GM20000 (cell line): ENCODE measurements at places on chromosomes 5 and 9.
A peak's percentile ranks its signal among the peaks of the same experiment; 100 is the strongest.

DNA sequence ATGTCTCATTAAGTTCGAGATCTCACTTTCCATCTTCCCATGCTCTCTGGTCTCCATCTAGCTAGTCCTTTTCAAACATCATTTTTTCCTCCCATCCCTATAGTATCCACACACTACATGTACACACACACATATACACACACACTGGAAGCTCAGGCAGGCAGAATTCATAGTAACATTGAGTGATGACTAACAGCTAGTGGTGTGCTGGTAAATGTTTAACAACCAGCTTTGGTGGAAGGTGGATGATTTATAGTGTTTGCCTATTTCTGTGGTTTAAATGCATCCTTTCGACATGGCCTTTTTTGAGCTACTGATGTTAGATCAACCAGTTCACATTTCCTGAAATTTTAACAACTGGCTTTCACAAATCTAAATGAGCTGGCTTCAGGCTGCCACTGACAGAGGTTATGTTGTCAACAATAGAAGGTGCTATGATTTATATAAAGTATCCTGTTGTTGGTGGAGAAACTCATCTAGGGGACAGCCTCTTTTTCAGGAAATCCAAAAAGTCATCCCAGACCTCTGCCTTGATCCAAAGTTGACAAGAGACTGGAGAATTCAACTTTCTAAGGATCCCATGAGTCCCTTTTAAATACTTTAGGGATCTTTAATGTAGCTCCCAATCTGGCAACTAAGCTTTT, 117.8 kb downstream of the CCDC192 start:
- DNase-seq: no peak

DNA sequence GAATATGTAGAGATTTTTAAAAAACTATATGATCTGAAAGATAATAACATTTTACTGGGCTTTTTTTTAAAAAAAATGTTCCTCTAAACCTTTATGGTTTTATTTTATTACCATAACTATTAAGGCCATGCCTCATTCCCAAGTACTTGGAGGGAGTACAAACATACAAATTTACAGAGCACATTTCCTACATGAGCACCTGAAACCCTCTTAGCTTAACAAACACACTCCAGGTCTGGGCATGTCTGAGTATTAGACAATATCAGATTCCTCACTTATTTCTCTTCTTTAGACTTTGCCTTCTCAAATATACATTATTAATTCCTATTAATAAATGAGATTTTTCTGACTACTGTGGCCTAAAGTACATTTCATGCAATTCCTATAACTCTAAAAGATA, 319.2 kb downstream of the SLCO4C1 start:
- no peak for DNase-seq

GRCh38 chr9:114662081-114662989, 4.7 kb upstream of the TEX53 start:
- peak; percentile 73 for DNase-seq

DNA sequence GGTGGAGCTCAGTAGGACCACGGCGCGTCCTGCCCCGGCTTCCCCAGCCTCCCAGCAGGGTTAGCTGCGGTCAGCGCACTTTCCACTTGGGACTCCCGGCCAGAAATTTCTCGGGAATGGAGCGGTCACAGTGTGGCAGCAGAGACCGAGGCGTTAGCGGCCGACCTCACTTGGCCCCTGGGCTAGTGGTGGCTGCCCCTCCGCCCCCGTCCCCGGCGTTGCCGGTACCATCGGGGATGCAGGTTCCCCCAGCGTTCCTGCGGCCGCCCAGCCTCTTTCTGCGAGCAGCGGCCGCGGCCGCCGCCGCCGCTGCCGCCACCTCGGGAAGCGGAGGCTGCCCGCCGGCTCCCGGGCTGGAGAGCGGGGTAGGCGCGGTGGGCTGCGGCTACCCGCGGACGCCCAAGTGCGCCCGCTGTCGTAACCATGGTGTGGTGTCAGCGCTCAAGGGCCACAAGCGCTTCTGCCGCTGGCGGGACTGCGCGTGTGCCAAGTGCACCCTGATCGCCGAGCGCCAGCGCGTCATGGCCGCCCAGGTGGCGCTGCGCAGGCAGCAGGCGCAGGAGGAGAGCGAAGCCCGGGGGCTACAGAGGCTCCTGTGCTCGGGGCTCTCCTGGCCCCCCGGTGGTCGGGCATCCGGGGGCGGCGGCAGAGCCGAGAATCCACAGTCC, 460 bp downstream of the DMRTA1 start:
- peak; percentile 36 for DNase-seq

- no peak for DNase-seq
These were observed 14.1 kb downstream of the TDRD7 start for GRCh38 chr9:97425973-97426336.

- DNase-seq: no peak
These were observed 68.4 kb downstream of the CAST start for GRCh38 chr5:96730586-96730985.

DNA sequence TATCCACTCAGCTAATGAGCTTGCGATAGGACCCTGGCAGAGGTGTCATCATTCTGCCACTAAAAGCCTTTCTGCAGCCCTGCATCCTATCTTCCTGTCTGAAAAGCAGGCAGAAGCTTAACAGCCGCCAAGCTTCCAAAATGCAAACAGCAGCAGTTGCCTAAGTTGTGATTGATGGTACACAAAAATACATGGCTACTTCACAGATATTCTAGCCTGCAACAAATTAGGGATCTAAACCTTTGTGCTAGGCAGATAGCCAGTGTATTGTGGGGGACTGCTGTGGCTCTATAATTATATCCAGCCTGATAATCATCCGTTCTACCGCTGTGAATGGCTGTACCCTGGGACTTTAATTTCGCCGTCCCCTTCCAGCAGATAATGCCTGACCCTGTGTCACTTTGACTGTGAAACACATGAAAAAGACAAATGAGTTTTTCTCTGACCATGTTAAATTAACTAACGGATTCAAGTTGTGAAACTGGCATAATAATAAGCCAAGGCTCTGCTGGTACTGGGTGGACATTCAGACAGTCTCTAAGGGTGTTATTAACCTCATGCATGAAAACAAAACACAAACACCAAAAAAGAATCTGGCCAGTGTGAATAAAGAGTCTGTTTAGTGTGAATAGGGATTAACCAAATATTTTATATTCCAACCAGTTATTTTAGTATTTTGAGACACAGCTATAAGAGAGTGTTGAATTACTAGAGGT, 45.9 kb downstream of the SEMA6A start:
- no peak for DNase-seq

- DNase-seq: no peak
These were observed 343.4 kb downstream of the CDK5RAP2 start for GRCh38 chr9:120236596-120236995.

- no peak for DNase-seq
These were observed 91.6 kb upstream of the LMX1B start for GRCh38 chr9:126521976-126522590.

GRCh38 chr5:72252574-72253155, 67.4 kb downstream of the MRPS27 start:
- no peak for DNase-seq

- DNase-seq: no peak
These were observed 1403.0 kb upstream of the C9orf72 start for GRCh38 chr9:28976250-28976649.

DNA sequence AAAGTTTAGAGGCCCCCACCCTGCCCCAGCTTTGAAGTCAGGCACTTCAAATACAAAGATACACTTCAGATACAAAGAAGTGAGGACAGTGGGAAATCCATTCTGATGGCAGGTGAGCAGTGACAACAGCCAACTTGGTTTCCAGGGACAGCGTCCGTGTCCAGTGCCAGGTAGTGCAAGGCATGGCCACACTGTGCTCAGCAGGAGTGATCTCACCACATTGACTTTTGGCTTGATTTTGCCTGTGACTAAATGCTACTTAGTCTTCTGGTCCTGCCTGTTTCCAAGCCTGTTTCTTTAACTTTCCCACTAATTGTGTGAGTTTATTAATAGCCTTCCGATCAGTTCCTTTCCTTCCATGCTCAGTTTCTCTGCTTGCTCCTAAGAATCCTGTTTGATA, 72.6 kb upstream of the PALM2AKAP2 start:
- DNase-seq: no peak

DNA sequence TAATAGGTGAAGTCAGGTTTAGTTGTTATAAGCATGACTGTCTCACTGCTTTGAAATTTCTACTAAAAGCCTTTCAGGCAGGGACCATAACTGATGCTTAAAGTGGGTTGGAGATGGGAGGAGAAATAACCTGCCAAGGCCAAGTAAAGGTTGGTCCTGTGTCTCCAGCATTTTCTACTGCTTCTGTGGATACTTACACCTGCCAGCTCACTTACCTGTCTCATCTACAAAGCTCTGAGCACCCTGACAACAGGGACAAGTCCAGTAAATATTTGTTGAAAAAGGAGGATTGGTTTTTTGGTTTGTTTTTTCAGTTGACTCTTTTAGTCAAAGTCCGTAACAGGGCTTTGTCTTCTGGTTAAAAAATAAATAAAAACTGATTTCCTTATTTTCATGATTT, 38.6 kb downstream of the GRAMD2B start:
- DNase-seq: no peak

DNA sequence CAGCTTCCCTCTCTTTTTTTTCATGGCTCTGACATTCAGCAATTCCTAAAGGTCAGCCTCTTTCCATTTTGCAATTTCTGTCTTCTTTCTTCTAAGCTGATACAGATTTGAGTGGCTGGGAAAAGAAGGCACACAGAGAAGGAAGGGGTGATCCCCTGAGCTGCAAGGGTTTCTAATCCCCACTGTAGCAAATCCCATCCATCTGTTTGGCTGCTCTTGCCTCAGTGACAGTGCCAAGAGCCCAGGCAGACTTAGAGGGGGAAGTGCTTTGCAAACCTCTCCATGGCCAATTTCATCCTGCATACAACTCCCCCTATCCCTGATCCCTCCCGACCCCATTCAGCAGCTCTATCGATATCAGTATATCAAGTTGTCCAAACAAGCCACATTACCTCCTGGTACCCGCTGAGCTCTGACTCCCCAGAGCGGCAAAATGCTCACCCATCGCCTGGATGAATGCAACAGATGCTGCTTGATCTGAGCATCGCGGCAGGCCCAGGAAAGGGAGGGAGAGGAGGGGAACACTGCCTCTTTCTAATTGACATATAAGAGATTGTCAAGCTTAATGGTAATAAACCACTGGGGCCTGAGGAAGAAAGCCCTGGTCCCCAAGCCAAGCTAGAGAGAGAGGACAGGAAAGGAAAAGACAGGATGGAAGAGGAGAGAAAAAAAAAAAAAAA, 268.9 kb downstream of the ASTN2 start:
- no peak for DNase-seq

DNA sequence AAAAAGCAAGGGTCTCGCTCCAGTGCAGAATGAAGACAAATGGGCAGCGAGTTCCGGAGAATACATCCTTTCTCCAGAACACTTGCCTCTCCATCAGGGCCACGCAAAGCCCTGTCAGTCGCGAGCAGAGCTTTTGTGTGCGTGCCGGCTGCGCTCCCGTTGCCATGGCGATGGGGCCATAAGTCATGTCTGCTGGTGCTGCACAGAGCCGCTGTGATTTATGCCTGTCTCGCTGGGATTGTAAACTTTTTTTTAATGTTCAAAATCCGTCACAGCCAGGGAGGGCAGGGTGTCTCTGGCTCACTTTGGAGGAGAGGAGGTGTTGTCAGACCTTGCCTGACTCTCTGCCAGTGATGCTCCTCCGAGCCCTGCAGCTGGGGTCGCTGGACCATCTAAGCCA, 272.7 kb downstream of the TRIM32 start:
- DNase-seq: peak; percentile 49

- no peak for DNase-seq
These were observed 67.4 kb upstream of the ZNF618 start for GRCh38 chr9:113808391-113809358.

DNA sequence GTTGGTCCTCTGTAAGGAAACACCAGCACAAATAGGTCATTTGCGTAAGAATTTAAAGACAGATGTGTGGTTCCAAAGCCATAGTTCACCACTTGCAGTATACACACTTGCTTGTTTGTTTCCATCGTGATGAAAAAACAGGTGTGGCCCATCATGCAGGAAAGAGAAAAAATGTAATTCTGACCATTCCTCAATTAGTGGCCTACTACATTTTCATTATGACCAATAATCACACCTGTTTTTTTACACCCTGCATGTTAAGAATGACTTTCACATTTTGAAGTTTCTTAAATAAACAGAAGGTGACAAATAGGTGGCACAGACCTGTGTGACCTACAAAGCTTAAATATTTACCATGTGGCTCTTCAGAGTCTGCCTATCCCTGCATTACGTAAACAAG, 2.2 kb upstream of the ICE1 start:
- DNase-seq: no peak

DNA sequence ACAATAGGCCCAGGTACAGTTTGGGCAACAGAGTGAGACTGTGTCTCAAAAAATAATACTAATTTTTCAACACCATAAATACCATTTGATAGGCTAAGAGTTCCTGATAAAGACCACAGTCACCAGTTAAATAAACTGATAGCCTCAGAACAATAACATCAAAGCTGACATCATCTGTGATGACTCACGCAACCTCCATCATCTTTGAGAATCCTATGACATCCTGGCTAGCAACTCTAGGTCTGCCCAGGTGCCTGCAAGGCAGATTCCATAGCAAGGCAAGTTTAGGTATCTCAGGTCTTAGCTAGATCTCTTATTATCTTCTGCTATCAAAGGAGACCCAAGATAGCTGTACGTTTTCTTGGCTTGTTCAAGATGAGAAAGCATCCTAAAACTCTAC, 30.5 kb upstream of the UBAP2 start:
- DNase-seq: no peak

GRCh38 chr5:53291047-53291446, 181.5 kb upstream of the MOCS2 start:
- no peak for DNase-seq

DNA sequence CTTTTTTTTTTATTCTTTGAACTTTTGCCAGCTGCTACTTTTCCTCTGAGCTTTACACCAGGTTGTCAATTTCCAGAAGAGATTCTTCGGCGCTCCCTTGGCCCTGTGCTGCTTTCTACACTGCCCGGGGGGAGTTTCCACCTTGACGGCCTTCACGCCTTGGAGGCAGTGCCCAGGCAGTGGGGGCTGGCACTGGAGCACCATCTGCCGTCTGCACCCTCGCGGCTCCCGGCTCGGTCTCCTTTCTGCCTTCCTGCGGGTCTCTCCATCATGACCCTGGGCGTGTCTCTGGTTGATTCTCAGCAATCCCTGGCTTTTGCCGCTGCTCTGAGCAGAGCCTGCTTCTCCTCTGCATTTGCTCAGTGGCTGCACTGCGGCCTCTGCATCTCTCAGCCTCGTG, 2.9 kb downstream of the SLC6A18 start:
- DNase-seq: no peak

DNA sequence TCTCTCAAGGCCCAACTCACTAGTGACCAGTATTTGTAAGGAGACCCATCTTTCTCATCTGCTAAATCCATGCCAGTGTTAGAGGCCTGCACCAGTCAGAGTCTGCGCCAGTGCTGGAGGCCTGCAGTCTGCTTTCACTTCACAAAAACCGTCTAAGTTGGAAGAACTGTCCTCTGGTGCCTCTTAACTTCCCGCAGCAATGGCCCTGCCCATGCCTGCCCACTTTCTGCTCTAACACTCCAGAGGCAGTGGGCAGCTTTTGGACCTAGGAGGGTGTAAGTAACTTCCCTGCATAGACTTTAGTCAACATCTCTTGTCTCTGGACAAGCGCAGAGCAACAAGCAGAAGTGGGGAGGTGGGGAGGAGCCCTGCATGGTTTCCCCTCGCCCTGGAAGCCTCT, 152.9 kb downstream of the AUH start:
- DNase-seq: no peak

- DNase-seq: peak; percentile 80
These were observed 757 bp downstream of the NRARP start for GRCh38 chr9:137301081-137301947.

- DNase-seq: no peak
These were observed 313.6 kb downstream of the KCTD16 start for GRCh38 chr5:144484124-144484897.
